Head of caudate nucleus (tissue), 42 donors: ENCODE measurements at places on chromosomes 13 and 19.
A peak's percentile ranks its signal among the peaks of the same experiment; 100 is the strongest.

DNA sequence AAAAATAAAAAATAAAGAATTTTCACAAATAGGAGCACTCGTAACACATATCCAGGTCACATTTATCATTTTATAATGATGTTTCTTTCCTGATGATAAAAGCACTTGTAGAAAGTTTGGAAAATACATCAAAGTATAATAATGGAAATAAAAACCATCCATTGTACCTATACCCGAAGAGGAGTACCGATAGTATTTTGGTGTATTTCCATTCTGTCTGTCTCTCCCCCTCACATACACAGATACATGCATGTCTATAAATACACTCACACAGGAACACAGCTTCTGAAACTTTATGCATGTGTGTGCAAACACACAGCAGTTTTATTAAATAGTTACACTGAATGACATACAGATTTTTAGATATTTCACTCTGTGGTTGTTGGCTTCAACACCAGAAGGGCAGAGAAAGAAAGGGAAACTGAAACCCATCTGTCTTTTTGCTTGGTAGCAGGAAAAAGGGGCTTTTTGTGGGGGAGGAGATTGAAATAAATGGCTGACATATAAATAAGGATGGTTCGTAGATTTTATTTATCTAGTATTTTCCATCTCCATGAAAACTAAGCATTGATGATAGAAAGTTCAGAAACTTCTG, 114.8 kb downstream of the LRCH1 start:
- DNase-seq: no peak

DNA sequence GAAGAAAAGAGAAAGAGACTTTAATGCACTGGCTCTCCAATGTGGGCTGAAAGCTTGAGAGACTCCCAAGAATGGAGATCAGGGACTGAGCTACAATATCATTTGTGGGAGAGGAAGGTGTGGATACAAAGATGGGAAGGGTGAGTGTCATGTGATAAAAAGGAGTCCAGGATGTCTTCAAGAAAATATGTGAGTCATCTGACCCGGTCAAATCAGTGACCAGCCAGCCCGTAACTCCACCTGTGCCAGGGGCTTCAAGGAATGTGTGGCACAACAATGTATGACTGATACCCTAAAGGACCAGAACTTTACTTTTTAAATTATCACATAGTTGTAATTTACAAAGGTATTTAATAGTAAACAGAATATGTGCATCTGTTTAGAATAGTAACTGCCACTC, 97.2 kb downstream of the DOCK9 start:
- DNase-seq: no peak

DNA sequence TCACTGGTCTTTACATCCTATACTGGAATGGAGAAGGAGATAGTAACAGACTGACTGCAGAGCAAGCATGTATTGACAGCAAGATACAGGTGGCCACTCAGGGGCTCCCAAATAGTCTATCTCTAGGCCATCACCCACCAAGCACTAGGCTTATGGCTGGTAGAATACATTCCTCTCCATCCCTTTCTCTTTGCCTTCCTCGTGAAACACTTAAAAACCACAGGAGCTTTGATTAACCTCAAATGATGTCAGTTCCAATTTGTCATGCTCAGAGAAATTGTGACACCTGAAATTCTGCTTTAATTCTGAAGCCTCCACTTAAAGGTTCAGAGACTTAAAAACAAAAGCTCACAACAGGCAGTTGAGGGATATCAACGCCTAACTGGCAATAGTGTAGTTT, 17.2 kb downstream of the ENOX1 start:
- no peak for DNase-seq

- peak; percentile 70 for DNase-seq
Observed at GRCh38 chr19:7799640-7800355, 30.2 kb upstream of the EVI5L start.

- no peak for DNase-seq
Observed at GRCh38 chr19:46023311-46023779, 492 bp upstream of the PGLYRP1 start.

GRCh38 chr13:92512852-92513251, 713.8 kb upstream of the GPC6 start:
- no peak for DNase-seq

DNA sequence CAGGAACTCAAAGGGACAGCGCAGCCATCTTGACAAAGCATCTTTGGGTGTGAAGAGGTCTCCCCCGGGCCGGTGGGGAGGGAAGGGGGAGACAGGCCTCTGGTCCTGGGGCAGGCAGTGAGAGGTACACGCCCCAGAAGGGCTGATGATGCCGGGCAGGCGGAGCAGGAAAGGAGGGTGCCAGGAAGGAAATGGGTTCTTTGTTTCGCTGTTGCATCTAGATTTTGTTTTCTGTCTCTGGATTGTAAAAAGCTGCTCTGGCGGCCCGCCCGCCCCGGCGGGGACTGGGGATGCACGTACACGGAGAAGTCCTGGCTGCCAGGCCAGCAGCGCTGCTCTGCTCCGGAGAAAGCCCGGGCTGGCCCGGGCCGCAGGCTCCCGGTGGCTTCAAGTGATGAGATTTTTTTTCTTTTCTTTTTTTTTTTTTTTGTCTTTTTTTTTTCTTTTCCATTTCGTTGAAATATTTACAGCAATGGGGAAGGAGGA, 13.2 kb upstream of the ASF1B start:
- DNase-seq: peak; percentile 85

GRCh38 chr19:19463348-19464117, 51.8 kb downstream of the TSSK6 start:
- no peak for DNase-seq

GRCh38 chr19:16258440-16258903, 60.8 kb downstream of the AP1M1 start:
- no peak for DNase-seq
